ENCODE measurements at places on chromosomes 3 and 15. TPM values are rescaled to one million over a fixed set of nuclear protein-coding genes. Genes with fewer than 3 reads are reported as not detected.

WDR93 gene
- 2.2 TPM for polyA plus RNA-seq

MIX23 gene
- polyA plus RNA-seq: 56.4 TPM

IL12A gene
- polyA plus RNA-seq: 0.79 TPM

CYP8B1 gene
- 1.1 TPM for polyA plus RNA-seq

GRCh38 chr3:173275740-173276139 is 121.8 kb upstream of the NLGN1 start:
- DNase-seq: no peak

DNA sequence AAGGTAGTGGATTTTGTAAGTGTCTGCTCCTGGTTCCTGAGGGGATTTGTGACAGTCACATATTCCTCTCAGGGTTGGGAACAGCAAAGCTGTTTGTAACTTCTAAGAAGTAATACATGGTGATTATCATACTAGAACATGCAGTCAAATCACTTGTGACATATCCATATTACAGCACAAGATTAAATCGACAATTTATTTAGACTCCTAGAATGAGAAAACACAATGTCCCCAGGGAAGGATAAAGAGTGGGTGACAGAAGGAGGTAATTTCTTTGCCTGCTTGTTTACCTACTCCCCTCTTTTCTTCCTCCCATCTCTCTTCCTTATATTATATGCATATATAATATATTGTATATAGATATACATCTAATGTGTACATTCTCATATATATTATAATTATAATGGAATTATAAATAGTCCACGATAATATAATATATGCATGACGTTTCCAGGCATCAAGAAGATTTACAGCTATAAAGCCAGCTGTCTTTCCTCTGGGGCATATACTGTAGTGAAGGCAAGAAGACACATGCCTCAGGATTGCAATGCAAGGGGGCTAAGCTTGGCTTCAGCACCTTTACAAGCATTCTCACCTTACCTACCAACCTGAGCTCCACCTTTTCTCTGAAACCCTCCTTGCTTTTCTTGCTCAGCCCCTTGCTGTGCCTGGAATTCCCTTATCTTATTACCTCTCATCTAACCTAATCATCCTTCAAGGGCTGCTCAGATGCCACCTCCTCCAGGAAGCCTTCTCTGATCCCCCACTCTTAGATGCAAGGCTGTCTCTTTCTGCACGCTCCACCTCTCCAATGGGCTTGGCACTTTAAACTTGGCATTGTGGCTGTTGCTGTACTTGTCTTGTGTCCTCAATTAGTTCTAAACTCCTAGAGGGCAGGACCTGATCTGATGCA is 73.1 kb upstream of the PIAS1 start:
- DNase-seq: no peak

DNA sequence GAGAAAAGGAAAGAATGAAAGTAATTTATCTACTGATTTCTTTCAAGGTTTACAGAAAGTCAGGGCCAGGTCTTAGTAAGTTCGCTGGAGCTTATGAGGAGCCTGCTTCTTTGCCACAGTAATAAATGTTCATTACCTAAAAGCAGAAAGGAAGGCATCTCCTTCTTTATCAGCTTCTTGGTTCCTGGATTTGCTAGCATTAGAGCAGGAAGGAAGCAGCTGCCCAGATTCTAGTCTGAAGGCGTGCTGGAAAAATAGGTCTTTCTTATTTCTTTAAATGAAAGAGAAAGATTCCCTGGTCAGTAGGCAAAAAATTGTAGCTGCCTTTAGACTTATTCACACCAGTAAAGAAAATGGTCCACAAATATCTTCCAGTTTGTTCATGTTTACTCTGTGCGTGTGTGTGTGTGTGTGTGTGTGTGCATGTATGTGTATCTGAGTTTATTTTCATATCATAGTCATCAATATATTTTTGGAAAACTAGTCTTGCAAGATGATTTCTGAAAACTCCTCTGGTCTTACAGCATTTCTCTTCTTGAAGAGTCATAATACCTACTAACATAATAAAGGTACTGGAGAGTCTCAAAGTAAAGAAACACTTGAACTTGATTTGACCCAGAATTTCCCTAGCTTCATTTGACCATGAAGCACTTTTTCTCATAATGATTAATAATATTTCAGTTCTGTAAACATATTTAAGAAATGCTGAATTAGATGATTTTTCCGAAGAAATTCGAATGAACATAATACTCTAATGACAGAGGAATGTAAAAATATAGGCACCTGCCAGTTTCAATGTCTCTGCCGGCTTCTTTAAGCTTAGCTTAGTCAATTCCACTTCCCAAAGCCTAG is 255.3 kb upstream of the ZPLD1 start:
- no peak for DNase-seq

DNA sequence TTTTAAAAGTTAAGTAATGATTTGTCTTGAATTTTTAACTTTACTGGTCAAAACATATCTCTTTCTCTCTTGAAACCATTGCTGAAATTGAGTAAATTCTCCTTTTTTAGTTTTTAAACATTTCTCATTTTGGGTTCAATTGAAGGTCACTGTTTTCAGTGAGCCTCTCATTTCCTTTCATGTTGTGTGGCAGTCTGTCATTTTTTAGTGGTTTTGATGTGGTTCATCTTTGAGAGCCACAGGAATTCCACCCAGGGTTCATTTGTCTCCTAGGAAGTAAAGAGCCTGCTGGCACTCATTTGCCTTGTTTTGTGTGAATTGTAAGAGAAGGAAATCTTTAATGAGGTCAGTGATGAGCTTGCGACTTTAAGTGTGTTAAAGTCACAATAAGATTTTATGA is 10.4 kb downstream of the CLDN11 start:
- DNase-seq: no peak

- no peak for DNase-seq
Observed at GRCh38 chr3:38827791-38828190, 11.8 kb upstream of the SCN10A start.

DNA sequence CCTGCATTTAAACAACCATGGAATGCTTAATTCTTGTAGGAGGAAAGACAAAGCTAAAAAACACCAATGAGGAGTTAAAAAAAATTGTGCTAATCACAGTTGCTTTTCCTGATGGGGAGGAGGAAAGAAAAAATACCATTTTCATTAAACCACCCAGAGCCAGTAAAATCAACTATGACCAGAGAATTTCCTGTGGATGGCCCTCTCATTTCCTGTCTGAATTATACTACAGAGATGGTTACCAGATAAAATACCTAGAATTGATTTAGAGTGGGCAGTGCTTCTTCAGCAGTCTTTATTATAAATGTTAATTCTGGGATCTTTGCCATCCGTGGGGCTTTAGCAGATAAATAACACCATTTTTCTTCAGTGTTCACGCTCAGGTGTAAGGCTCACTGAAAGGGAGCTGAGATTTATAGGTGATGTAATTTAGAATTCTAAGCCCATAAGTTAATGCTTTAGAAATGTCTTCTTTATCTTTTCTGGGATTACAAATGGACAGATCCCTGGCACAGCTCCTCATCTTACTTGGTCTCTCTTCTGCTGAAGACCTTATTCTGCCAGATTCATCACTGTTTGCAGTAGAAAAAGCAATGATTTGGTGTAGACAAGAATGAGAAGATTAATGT is 37.9 kb downstream of the RETNLB start:
- DNase-seq: no peak

DNA sequence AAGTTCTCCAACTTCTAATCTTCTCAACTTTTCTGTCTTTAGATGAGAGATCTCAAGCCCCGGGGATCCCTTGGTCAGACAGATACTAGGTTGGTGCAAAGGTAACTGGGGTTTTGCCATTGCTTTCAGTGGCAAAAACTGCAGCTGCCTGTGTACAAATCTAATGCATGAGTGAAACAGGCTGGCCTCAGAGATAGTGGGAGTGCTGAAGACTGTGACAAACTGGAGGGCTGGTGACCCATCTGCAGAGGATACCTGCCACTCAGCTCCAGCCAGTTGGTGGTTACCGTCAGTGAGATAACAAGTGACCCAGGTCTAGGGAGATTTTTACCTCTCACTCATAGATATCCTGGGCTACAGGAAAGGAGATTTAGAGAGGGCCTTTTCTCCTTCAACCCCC is 85.7 kb downstream of the RYR3 start:
- DNase-seq: no peak
